ENCODE measurements at places on chromosomes 2 and 18.

DNA sequence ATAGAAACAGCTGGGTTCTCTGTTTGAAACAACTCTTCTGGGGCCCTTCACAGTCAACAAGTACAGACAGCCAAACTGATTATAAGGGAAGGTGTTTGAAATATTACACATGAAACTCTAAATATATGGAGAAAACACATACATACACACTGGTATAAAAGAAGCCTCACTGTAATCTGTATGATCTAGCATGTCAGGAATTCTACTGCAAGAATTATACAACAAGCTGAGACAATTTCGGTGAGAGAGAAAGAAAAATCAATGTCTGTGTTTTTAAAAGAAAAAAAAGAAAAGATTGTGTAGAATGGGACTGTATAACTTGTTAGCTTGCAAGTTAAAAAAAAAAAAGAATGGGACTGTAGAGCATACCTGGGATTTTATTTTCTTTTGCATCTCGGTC is 26.3 kb downstream of the IRS1 start:
- no peak for DNase-seq

- DNase-seq = no peak
Measured at GRCh38 chr18:5380586-5380985, 85.1 kb upstream of the ZBTB14 start.

DNA sequence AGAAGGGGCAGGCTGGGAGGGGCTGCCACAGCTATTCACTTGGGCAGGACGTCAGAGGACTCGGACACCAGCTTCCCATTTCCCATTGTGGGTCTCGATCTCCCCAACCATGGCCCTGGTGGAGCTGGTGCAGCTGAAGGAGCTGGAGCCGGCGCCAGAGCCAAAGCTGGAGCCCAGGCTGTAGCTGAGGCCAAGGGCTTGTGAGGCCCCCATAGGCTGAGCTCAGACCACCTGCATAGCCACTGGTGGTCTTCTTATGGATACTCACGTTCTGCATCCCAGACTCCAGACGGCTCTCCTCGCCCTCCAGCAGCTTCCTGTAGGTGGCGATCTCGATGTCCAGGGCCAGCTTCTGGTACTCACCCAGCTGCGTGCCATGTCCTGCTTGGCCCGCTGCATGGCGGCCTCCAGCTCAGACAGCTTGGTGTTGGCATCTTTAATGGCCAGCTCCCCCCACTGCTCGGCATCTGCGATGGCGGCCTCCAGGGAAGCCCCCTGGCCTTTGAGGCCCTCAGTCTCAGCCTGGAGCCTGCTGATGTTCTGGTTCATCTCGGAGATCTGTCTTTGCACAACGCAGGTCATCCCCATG is 6.0 kb upstream of the CDK5R2 start:
- no peak for DNase-seq

DNA sequence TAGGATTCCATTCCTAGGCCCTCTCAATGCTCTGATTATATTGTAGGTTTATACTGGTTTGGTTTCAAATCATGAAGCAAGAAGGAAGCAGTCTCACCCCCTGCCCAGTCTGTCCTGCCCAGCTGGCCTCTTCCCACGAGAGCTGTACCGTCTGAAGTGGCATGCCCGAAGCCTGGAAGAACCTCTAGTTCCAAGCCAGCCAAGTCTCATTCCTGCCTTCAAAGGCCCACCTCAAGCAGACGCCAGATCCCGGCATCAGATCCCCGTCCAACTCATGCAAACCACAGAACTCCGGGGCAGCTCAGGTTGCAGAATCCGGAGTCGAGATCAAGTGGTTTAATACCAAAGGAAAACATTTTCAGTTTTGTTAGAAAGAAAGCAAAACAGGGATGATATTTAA is 234.4 kb downstream of the LPIN1 start:
- no peak for DNase-seq

DNA sequence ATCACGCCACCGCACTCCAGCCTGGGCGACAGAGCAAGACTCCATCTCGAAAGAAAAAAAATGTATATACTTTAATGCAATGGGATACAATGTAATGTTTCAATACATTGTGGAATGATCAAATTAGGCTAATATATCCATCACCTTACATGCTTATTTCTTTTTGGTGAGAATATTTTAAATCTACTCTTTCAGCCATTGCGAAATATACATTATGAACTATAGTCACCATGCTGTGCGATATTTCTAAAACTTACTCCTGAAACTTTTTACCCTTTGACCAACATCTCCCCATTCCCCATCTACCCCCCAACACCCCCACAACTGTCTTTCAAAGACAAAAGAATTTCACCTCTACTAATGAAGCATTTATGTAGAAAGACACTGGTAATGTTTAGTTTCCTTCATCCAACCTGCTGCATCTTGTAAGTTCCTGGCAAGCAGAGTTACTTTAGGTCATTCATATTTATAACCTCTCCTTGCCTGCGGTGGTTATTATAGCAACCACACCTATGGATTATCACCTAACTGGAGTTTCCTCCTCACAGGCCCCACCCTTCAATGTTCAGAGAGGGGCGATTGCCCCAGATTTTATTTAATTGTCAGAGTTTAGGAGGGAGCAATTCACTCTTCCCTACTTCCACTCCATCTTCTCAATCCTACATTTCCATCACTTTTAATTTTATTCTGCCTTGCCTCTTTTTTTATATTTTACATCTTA is 1.2 kb upstream of the ME2 start:
- DNase-seq = peak; percentile 17

DNA sequence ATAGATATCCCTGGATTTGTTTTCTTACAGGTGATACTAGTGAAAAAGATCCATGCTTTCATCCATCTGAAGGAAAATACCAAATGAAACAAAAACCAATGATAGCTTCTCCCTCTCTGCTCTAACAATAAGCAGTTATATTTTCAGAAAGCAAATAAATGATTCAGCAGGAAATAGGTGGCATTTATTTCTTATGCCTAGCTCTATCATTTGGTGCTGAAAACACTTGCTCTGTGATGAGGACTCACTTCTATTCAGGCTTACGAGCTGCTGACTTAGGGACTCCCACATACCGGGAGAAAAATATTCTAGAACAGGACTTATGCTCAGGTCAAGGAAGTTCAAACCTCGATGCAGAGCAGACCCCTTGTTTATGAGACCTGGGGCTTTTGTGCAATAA is 142.6 kb downstream of the SETBP1 start:
- no peak for DNase-seq

- no peak for DNase-seq
Measured at GRCh38 chr2:16649353-16650286, 16.0 kb downstream of the CYRIA start.

DNA sequence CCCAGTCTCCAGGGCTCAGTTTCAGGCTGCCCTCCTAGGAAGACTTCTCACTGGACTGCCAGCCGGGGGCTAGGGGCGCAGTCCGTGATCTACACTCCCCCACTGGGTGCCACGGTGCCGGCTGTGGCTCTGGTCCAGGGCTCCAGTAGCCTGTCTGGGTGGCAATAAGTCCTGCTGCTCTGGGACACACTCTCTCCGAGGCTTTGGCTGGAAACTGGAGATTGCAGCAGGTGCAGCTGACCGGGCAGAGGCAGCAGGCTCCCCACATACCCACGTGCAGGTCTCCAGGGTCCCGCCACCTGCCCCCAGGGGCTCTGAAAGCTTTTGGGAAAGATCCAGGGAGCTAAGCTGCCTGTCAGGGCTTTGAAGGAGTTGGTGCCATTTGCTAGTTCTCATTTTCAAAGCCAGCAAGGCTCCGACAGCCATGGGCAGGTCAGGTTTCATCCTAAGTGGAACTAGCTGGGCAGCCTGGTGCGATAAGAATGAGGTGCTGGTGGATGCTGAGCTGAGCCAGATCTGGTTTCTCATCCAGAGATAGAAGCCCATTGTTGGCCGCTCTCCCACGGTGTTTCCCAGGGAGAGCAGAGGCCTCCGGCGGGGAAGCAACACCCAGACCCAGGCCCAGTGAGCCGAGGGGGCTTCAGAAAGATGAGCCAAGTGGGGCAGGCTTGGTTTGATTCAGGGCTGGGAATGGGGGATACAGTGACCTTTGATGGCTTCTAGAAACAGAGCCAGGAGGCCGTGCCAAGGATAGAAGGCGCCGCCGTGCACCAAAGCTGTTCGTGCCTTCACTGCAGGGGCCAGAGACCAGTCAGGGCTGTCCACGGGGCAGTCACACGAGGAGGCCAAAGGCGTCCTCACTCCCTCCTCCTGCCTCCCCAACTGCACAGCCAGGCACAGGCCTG is 141.7 kb upstream of the GPC1 start:
- no peak for DNase-seq

GRCh38 chr2:134119117-134119712 is 134.7 kb upstream of the MGAT5 start:
- no peak for DNase-seq

- DNase-seq = no peak
Measured at GRCh38 chr2:120662746-120663145, 72.9 kb upstream of the GLI2 start.

Data from AML-193 (cell line).